ENCODE measurements at places on chromosomes 2 and 18. TPM values are rescaled to one million over a fixed set of nuclear protein-coding genes. Genes with fewer than 3 reads are reported as not detected.

Gene UGT1A8
- under 0.01 TPM for total RNA-seq

Gene ZNG1B
- 20.5 TPM for total RNA-seq

Gene TMEM198
- total RNA-seq, result under 0.01 TPM

Gene ZEB2
- not detected for total RNA-seq

Gene UPP2
- total RNA-seq, result not detected
